Frontal cortex (tissue), 4 donors: ENCODE measurements at places on chromosomes 12 and 14. TPM values are rescaled to one million over a fixed set of nuclear protein-coding genes. Genes with fewer than 3 reads are reported as not detected.

Gene SPRING1
- 23.2 TPM for total RNA-seq

Gene TBC1D30
- total RNA-seq, result 59.1 TPM

Gene STYK1
- total RNA-seq, result 2.9 TPM

Gene TAS2R14
- total RNA-seq, result 5.3 TPM

Gene CLEC4C
- not detected for total RNA-seq

Gene STAC3
- total RNA-seq, result 1.6 TPM

Gene PTHLH
- total RNA-seq, result not detected

Gene IFT81
- total RNA-seq, result 118 TPM

Gene CD69
- total RNA-seq, result not detected

Gene LRRC43
- 2.0 TPM for total RNA-seq

Gene PTPRO
- 204 TPM for total RNA-seq

Gene PPP4R4
- total RNA-seq, result 1.6 TPM

Gene RD3L
- total RNA-seq, result not detected

Gene SCN8A
- 46.1 TPM for total RNA-seq

Gene CYP46A1
- total RNA-seq, result 4.5 TPM

Gene SERPINA5
- not detected for total RNA-seq

Gene PSMB5
- total RNA-seq, result 194 TPM

Gene RNASE3
- not detected for total RNA-seq

Gene DPF3
- total RNA-seq, result 5.7 TPM

Gene NCOR2
- 7.3 TPM for total RNA-seq

Gene TMEM30B
- under 0.01 TPM for total RNA-seq

Gene DEGS2
- total RNA-seq, result 0.41 TPM

Gene ARF3
- total RNA-seq, result 67.7 TPM

Gene PGF
- 2.9 TPM for total RNA-seq
